ENCODE measurements at places on chromosomes 12 and 14. TPM values are rescaled to one million over a fixed set of nuclear protein-coding genes. Genes with fewer than 3 reads are reported as not detected.

GRCh38 chr12:885701-886100, 63.8 kb downstream of the RAD52 start:
- DNase-seq, result no peak

The STAB2 gene
- total RNA-seq, result not detected

The DPY19L2 gene
- total RNA-seq, result 13.9 TPM

- DNase-seq, result no peak
Observed at GRCh38 chr14:100063314-100063941, 1.8 kb upstream of the EVL start.

The RFLNA gene
- 1.4 TPM for total RNA-seq

- DNase-seq, result no peak
Observed at GRCh38 chr12:130799051-130799450, 40.0 kb downstream of the STX2 start.

The ARHGDIB gene
- 13.8 TPM for total RNA-seq

GRCh38 chr14:100118396-100119011, 40.9 kb downstream of the DEGS2 start:
- DNase-seq, result no peak

GRCh38 chr14:77843195-77843594, 43.3 kb downstream of the ADCK1 start:
- DNase-seq, result no peak

DNA sequence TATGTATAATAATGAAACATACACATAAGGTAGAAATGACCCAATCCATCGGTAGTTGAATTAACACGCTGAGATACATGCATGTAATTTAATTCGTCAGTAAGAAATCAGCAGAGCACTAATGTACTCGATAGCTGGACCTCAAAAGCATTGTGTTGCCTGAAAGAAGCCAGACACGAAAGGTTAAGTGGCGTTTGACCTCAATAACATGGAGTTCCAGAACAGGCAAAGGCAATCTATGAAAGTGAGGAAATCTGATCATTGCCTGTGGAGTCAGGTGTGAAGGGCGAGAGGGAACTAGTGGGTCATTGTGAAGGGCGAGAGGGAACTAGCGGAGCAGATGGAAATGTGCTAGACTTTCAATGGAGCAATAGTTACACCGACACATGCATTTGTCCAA, 970.4 kb upstream of the TMEM132C start:
- DNase-seq, result no peak

- no peak for DNase-seq
Observed at GRCh38 chr14:100117633-100118395, 41.6 kb downstream of the DEGS2 start.

DNA sequence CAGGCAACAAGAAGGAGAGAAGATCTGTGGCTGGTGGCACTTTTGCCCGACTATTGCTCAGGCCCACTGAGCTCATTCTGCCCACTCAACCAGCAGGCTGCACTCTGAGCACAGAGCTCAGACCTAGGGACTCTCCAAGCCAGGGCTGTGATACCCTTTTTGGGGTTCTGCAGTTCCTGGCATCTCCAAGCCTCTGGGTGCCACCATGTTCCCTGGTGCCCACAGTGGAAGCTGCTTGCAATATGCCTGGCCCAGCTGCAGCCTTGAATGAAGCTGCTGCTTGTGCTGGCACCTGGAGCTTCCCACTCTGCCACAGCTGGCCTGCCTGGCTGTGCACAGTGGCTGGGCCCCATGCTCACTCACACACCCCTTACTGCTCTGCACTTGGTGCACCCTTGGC, 236.1 kb downstream of the ADGRD1 start:
- peak; percentile 75 for DNase-seq

The TSPAN8 gene
- total RNA-seq, result not detected

- DNase-seq, result peak; percentile 88
Observed at GRCh38 chr12:65876898-65877721, 52.8 kb downstream of the HMGA2 start.

DNA sequence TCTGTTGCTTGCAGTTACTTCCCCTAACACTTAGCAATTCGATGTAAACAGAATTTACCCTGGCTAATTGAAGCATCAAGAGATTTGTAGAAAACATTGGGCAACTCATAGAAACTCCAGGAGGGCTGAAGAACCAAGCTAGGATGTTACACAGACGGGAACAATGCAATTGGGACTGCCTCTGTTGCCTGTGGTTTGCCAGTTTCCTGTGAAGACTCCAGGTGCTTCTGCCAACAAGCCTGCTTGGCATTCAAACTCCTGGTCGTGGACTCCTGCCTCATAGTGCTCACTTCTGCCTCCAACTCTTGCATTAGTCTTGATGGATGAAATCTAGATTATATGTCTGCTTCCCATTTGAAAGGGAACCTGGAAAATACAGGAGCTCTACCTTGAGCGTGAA, 246.0 kb downstream of the BMP4 start:
- DNase-seq, result no peak

DNA sequence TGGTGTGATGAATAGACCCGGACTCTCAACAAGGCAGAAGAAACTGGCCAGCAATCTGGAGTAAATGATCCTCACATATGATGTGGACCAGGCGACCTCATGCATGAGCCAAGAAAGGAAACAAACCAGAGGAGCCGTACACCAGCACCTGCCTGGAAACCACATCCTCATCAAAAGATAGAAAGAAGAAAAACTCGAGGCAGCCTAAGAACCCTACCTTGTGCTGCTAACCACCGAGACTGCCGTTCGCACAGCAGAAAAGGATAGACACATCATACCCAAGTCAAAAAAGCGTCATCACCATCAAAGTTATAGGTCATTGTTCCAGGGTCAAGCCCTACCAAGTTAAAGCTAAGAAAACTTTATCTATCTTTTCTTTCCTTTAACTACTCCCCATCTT, 66.7 kb downstream of the RESF1 start:
- DNase-seq, result no peak

- DNase-seq, result no peak
Observed at GRCh38 chr12:26028953-26029735, 70.7 kb downstream of the RASSF8 start.

- no peak for DNase-seq
Observed at GRCh38 chr12:56629459-56630179, 507 bp downstream of the BAZ2A start.

- no peak for DNase-seq
Observed at GRCh38 chr14:54106661-54107377, 150.2 kb upstream of the BMP4 start.

DNA sequence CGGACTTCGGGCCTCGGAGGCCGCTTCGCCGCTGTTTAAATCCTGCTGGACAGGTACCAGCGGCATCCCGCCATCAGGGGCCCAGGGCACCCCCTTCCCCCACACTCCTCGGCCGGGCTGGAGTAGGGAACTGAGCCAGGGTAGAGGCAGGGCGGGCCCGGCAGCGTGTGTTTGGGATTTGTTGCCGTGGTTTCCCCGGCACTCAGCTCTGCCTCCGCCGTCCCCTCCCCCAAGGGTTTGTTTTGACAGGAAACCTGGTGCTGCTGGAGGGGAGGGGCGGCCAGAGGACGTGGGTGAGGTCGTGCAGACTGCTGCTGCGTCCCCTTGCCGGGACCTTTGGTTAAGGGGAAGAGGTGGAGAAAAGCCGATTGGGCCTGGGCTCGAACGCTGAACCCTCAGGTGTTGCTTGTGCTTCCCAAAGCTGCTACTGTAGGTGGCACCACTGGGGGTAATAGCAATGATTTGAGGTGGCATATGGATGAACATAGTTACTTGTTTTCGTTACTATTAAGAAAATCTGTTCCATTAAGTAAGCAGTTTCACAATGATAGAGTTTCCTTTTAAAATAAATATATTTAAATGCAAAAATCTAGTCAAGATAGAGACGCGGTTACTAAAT, 778 bp downstream of the TCP11L2 start:
- DNase-seq, result peak; percentile 93

All from osteocyte (in vitro differentiated cells).